ENCODE measurements at places on chromosomes 1 and 21.

GRCh38 chr1:67189953-67190352, 23.7 kb downstream of the IL23R start:
- no peak overlapping the region for H3K27ac ChIP-seq
- peaks cover 3% of the 10 kb centered on the region for H3K27me3 ChIP-seq
- no peak overlapping the region for H3K4me3 ChIP-seq

DNA sequence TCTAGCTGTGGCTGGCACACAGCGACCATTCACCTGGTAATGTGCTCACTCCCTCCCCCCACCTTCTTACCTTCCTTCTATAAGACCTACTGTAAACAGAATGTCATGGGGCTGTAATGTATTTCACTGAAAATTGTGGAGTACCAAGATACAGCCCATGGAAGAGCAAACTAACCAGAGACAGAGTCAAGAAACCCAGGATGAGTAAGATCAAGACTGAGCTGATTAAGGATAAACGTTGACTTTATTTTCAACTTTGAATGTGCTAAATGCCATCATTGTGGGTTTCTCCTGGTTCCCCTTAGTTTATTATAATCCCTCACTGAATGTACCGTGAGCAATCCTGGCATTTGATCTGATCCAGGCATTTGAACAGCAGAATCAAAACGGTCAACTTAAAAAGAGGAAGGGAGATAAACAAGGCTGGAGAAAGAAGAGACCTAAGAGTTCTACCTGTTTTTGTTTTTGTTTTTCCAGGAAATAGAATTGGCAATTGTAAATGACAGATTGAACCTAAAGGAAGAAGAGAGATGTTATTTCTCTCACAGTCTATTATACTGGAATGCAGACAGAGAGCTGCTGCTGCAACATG, 16.1 kb upstream of the ATP1B1 start:
- H3K27ac ChIP-seq, result no peak overlapping the region
- H3K36me3 ChIP-seq, result no peaks in the 10 kb centered on the region
- no peak overlapping the region for H3K4me3 ChIP-seq
- DNase-seq, result no peak
- peaks cover 23% of the 10 kb centered on the region for H3K27me3 ChIP-seq

- no peaks in the 10 kb centered on the region for H3K4me1 ChIP-seq
- no peaks in the 10 kb centered on the region for H3K36me3 ChIP-seq
- no peak for DNase-seq
- no peak overlapping the region for H3K27ac ChIP-seq
Measured at GRCh38 chr1:56972976-56973375, 7.2 kb upstream of the C8B start.

- no peaks in the 10 kb centered on the region for H3K27me3 ChIP-seq
- peaks cover 2% of the 10 kb centered on the region for H3K36me3 ChIP-seq
- no peak overlapping the region for H3K27ac ChIP-seq
- no peak overlapping the region for H3K4me3 ChIP-seq
- peaks cover 96% of the 10 kb centered on the region for H3K4me1 ChIP-seq
Measured at GRCh38 chr1:24988558-24988912, 58.5 kb upstream of the RUNX3 start.

DNA sequence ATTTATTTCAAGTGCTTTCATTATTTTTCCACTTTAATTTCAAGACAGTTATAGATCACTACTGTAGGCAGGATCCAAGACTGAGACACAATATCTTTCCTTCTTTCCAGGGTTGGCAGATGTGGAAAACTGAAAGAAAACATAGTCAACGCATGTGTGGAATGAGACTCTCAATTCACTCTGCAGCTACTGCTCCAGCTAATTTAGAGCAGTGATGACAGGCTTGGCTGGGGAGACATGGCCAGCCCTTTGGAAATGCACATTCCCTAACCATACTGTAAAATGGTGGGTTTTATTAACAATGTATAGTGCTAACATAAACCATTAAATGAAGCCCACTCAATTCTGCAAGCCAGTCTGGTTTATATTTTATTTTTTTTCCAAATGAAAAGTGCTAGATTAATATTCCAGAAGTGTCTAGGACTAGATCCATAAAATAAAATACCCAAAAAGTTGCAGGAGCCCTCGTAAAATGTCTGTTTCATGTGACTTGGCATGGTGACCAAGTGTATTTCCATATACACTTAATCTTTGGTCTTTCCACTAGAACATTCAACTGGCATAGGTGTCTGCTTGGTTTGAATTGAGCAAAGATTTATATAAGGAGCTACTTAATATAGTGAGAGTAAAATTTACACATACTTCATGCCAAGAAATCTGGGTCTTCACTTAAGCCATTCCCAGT, 32.9 kb downstream of the COL11A1 start:
- H3K36me3 ChIP-seq, result no peaks in the 10 kb centered on the region
- H3K27me3 ChIP-seq, result no peaks in the 10 kb centered on the region
- H3K4me3 ChIP-seq, result no peak overlapping the region
- DNase-seq, result no peak
- no peaks in the 10 kb centered on the region for H3K4me1 ChIP-seq

GRCh38 chr1:199399996-199400724, 627.4 kb upstream of the NR5A2 start:
- H3K27ac ChIP-seq, result no peak overlapping the region
- H3K4me3 ChIP-seq, result no peak overlapping the region
- peaks cover 14% of the 10 kb centered on the region for H3K27me3 ChIP-seq
- no peaks in the 10 kb centered on the region for H3K4me1 ChIP-seq
- DNase-seq, result no peak

GRCh38 chr1:4176841-4177240, 276.8 kb upstream of the C1orf174 start:
- no peaks in the 10 kb centered on the region for H3K4me1 ChIP-seq
- no peaks in the 10 kb centered on the region for H3K36me3 ChIP-seq
- H3K27me3 ChIP-seq, result no peaks in the 10 kb centered on the region
- H3K4me3 ChIP-seq, result no peak overlapping the region

GRCh38 chr1:51644533-51645197, 27.8 kb downstream of the OSBPL9 start:
- no peaks in the 10 kb centered on the region for H3K27me3 ChIP-seq
- no peaks in the 10 kb centered on the region for H3K4me1 ChIP-seq
- H3K4me3 ChIP-seq, result no peak overlapping the region
- H3K27ac ChIP-seq, result no peak overlapping the region
- H3K36me3 ChIP-seq, result peaks cover 5% of the 10 kb centered on the region

GRCh38 chr1:18100491-18101063, 7.0 kb upstream of the IGSF21 start:
- no peak overlapping the region for H3K4me3 ChIP-seq
- no peak overlapping the region for H3K27ac ChIP-seq
- DNase-seq, result peak; percentile 42
- H3K36me3 ChIP-seq, result no peaks in the 10 kb centered on the region
- H3K27me3 ChIP-seq, result peaks cover 5% of the 10 kb centered on the region

DNA sequence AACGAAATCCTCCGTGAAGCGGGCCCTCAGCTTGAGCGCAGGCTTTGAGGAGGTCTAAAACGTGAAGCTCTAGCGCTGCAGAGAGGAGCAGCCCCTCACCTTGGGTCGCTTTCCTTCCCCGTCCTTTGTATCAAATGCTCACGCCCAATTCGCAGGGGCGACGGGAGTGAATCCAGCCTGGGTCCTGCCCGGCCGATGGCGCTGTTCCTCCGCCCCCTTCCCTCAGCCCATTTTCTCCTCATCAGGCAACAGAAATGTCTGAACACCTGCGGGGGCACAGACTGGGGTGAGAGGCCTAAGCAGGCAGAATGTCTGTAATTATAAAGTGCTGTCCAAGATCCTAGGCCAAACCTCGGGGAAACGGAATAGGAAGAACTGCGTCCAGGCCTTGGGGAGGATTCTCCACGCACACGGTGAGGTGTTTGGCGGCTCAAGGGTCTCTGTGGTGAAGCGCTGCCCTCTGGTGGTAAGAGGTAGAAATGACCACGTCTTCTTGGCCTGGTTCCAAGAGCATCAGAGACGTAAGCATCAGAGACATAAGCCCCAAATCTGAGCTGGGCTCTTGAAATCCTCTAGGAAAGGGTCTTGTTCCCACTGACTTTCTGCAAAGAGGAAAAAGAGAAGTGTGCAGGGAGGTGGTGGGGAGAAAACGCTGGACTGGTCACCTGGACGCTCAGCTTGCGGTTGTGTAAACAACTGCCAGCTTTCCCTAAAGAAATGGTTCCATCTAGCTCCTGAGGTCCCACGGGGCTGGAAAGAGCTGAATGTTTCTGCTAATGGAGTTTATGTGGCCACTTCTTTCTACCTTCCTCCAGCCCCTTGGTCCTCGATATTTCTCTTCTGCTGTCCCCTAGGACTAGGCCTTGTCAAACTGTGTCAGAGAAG, 92.1 kb upstream of the CD53 start:
- H3K27ac ChIP-seq, result no peak overlapping the region
- H3K4me3 ChIP-seq, result no peak overlapping the region
- DNase-seq, result peak; percentile 86
- H3K36me3 ChIP-seq, result peaks cover 6% of the 10 kb centered on the region
- peaks cover 32% of the 10 kb centered on the region for H3K4me1 ChIP-seq

GRCh38 chr1:111223126-111223685, 4.3 kb upstream of the CHI3L2 start:
- H3K4me1 ChIP-seq, result peaks cover 86% of the 10 kb centered on the region
- no peaks in the 10 kb centered on the region for H3K27me3 ChIP-seq
- no peak for DNase-seq
- H3K27ac ChIP-seq, result peak overlapping the region; percentile 89

GRCh38 chr1:8625981-8626898, 191.2 kb downstream of the RERE start:
- H3K4me1 ChIP-seq, result peaks cover 32% of the 10 kb centered on the region
- DNase-seq, result no peak
- no peak overlapping the region for H3K27ac ChIP-seq

DNA sequence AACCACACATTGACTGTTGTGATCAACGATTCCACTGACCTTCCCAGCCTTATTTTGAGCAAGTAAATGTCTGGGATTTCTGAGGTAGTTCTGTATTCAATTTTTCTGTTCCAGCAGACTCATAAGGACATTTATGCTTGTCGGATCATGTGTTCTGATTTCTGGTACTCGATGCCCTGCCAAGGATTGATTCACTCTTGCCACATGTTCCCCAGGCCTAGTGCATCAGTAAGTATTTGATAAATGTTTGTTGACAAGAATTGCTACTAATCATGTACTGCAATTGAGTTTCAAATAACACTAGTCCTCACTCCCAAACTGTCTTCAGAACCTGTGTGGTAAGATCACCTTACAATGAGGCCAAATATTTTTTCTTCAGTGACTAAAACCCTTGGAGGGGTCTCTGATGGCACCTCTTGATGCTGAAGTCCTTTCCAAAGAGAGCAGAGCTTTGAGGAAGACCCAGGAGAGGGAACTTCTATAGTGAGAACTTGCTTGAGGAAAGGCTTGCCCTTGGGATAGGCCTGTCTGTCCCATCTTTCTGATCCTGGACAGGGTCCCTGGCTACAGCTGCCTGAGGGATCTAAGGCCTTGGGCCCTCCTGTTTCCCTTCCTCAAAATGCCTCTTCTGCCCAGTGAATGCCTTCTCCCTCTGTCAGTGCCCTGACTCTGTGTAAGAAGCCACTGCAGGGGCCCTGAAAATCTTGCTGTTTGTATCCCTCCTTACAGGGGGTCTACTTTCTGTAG, 115.8 kb upstream of the FAM78B start:
- no peaks in the 10 kb centered on the region for H3K36me3 ChIP-seq
- no peak for DNase-seq
- H3K27ac ChIP-seq, result no peak overlapping the region
- no peaks in the 10 kb centered on the region for H3K4me1 ChIP-seq
- H3K27me3 ChIP-seq, result no peaks in the 10 kb centered on the region

GRCh38 chr1:168230709-168231108, 4.9 kb downstream of the SFT2D2 start:
- H3K4me1 ChIP-seq, result peaks cover 54% of the 10 kb centered on the region
- peaks cover 60% of the 10 kb centered on the region for H3K36me3 ChIP-seq
- no peak for DNase-seq
- no peak overlapping the region for H3K27ac ChIP-seq
- no peak overlapping the region for H3K4me3 ChIP-seq

GRCh38 chr1:27071049-27071416, 58.4 kb upstream of the TENT5B start:
- H3K27ac ChIP-seq, result no peak overlapping the region
- peaks cover 3% of the 10 kb centered on the region for H3K27me3 ChIP-seq
- no peak for DNase-seq

DNA sequence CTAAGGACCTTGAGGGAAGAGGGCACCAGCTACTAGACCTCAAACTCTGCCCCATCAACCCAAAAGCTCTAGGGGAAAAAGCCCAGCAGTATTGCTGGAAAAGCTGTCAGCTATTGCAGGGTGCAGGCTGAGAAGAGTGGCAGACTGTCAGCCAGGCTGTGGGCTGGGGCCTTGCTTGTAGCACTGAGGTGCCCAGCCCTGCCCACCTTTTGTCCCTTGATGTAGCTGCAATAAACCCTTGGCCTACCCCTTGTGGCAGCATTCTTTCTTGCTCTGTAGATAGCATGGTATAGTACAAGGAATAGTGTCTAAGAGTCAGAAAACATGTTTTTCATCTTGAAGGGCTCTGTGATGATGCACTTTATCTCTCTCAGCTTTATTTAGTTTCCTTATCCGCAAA, 39.4 kb downstream of the CDC14A start:
- H3K36me3 ChIP-seq, result peaks cover 52% of the 10 kb centered on the region
- H3K27ac ChIP-seq, result peak overlapping the region; percentile 17

GRCh38 chr1:27015260-27015659, 2.6 kb upstream of the TENT5B start:
- peaks cover 6% of the 10 kb centered on the region for H3K4me1 ChIP-seq
- DNase-seq, result no peak
- peaks cover 37% of the 10 kb centered on the region for H3K27me3 ChIP-seq
- no peak overlapping the region for H3K4me3 ChIP-seq
- no peak overlapping the region for H3K27ac ChIP-seq

- H3K36me3 ChIP-seq, result peaks cover 3% of the 10 kb centered on the region
- H3K4me1 ChIP-seq, result peaks cover 10% of the 10 kb centered on the region
- no peak overlapping the region for H3K4me3 ChIP-seq
- no peak overlapping the region for H3K27ac ChIP-seq
Measured at GRCh38 chr1:230220478-230220877, 153.4 kb downstream of the GALNT2 start.

- no peak overlapping the region for H3K27ac ChIP-seq
- DNase-seq, result peak; percentile 32
- H3K4me1 ChIP-seq, result no peaks in the 10 kb centered on the region
- no peak overlapping the region for H3K4me3 ChIP-seq
- no peaks in the 10 kb centered on the region for H3K36me3 ChIP-seq
Measured at GRCh38 chr1:223474804-223475203, 81.6 kb downstream of the CCDC185 start.

DNA sequence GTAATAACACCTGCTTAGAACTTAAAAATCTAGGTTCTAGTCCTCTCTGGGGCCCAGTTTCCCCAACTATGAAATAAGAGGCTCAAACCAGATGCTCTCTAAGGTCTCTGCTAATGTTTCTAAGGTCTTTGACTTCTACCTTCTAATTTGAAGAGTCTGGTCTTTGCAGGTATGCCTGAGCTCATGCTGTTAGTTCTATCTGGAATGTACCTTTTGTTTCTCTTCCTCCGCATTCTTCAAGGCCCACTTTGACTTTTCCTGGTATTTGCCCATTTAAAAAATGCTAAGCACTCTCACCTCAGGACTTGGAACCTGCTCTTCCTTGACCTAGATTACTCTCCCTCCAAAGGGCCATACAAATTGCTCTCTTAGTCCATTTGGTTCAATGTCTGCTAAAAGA, 13.5 kb downstream of the SLC35D1 start:
- peaks cover 73% of the 10 kb centered on the region for H3K36me3 ChIP-seq
- no peak overlapping the region for H3K27ac ChIP-seq
- H3K4me1 ChIP-seq, result no peaks in the 10 kb centered on the region

- no peaks in the 10 kb centered on the region for H3K4me1 ChIP-seq
- no peaks in the 10 kb centered on the region for H3K27me3 ChIP-seq
- H3K4me3 ChIP-seq, result no peak overlapping the region
- H3K27ac ChIP-seq, result no peak overlapping the region
- DNase-seq, result no peak
Measured at GRCh38 chr21:16974060-16974459, 538.8 kb upstream of the CXADR start.

- H3K4me1 ChIP-seq, result peaks cover 20% of the 10 kb centered on the region
- DNase-seq, result no peak
- no peaks in the 10 kb centered on the region for H3K36me3 ChIP-seq
- H3K27me3 ChIP-seq, result peaks cover 22% of the 10 kb centered on the region
Measured at GRCh38 chr21:39444421-39445180, 977 bp downstream of the LCA5L start.

Data from activated CD8-positive, alpha-beta memory T cell treated with anti-CD3 and anti-CD28 coated beads, Interleukin-2, amount 10 ng/mL, durations not matched to agents 7 days and 5 days (primary cell).